ENCODE measurements at places on chromosomes 7 and 10.

- no peak for DNase-seq
Measured at GRCh38 chr7:52233248-52233647, 802.2 kb upstream of the POM121L12 start.

- DNase-seq, result no peak
Measured at GRCh38 chr7:47453093-47454061, 128.5 kb downstream of the TNS3 start.

DNA sequence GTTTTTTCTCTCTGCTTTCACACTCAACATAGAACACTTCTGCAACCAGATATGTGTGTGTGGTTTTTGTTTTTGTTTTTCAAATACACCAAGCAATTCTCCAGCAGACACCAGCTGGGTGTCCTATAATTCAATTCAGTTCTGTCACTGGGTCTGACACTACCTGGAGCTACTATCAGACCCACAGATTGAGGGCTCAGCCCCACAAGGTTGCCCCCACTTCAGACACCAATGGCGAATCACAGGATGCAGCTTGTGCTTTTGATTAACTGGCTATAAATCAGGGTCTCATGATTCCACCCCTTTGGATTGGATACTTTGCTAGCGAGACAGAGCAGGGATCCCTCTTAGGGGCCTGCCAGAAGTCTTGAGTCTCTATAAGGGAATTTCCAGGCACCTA is 462.2 kb upstream of the NRP1 start:
- no peak for DNase-seq

GRCh38 chr7:28130277-28130676 is 50.3 kb downstream of the JAZF1 start:
- no peak for DNase-seq

DNA sequence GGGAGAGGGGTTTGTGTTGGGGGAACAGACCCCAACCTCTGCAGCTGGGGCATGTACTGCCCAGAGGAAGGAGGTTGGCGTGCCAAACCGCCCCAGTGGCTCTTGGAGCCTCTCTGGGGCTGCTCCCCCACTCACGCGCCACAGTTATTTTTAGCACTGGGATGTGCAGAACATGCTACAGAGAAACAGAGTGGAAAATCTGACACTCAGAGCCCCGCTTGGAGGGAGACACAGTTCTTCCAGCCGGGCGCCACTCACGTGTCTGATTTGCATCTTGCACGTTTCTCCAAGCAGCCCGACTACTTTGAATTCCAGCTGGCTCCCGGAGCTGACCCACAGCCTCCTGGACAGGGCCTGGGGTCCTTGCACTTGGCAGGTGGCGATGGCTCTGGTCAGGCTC is 182.0 kb downstream of the RPS24 start:
- DNase-seq, result no peak

DNA sequence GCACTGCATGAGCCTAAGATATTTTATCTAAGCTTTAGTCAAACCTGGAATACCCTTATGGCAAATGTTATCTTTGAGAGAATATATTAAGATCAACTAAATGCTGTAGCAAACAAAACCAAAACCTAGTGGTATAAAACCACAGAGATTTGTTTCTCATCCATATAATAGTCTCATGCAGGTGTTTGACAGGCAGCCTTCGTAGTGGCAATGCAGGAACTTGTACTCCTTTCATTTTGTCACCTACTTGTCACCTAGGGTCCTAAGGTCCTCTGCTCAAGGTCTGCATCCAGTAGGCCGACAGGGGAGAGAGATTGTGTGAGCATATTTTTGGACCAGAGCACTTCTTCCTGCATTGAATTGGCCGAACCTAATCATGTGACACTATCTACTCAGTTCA is 352.6 kb downstream of the GPR37 start:
- no peak for DNase-seq

DNA sequence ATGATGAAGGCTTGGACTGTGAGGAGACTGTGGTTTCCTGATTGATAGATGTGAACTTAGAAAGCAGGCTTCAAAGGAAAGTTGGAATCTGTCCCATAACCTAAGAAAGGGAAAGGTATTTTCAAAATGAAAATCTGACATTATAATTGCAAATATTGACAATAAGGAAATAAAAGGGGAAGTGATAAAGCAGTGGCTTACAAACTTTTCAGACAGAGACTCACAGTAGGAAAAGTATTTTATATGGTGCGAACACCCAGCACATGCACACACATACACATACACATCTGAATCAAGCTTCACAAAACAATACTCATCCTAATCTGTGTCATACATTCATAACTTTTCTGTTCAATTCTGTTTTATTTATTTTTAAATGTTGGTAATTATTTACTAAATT is 4.8 kb downstream of the PON1 start:
- no peak for DNase-seq

DNA sequence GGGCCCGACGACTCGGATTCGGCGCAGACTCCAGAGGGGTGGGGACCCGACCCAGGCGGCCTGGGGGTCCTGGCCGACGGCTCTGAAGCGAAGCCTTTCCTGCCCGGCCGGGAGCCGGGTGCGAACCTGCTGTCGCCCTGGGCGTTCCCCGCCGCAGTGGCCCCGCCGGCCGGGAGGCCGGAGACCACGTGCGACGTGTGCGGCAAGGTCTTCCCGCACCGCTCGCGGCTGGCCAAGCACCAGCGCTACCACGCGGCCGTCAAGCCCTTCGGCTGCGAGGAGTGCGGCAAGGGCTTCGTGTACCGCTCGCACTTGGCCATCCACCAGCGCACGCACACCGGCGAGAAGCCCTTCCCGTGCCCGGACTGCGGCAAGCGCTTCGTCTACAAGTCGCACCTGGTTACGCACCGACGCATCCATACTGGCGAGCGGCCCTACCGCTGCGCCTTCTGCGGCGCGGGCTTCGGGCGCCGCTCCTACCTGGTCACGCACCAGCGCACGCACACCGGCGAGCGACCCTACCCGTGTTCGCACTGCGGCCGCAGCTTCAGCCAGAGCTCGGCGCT is 15.4 kb downstream of the ZNF316 start:
- no peak for DNase-seq

GRCh38 chr10:108039821-108040584 is 875.5 kb upstream of the SORCS1 start:
- DNase-seq, result no peak

DNA sequence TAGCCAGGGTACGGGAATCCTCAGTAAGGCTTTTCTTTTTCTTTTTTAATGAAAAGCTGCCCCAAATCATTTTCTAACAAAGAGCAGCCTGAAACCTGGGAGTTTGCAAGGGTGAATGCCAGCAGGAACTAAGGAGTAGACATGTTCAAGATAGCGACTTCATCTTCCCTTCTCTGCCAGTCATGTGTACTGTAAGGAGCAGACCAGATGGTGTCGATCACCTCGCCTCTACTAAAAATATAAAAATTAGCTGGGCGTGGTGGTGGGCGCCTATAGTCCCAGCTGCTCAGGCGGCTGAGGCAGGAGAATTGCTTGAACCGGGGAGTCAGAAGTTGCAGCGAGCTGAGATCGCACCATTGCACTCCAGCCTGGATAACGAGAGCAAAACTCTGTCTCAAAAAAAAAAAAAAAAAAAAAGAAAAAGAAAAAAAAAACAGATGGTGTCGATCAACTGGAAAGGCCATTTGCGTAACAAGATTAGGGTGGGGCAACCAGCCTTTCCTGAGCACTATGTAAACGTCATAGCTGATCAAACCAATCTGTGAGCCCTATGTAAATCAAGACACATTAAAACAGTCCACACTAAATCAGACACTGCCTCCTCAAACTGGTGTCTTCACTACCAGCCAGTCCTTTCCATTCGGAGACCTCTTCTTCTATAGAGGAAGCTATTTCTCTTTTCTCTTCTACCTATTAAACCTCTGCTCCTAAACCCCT is 33.8 kb downstream of the NOLC1 start:
- DNase-seq, result no peak

DNA sequence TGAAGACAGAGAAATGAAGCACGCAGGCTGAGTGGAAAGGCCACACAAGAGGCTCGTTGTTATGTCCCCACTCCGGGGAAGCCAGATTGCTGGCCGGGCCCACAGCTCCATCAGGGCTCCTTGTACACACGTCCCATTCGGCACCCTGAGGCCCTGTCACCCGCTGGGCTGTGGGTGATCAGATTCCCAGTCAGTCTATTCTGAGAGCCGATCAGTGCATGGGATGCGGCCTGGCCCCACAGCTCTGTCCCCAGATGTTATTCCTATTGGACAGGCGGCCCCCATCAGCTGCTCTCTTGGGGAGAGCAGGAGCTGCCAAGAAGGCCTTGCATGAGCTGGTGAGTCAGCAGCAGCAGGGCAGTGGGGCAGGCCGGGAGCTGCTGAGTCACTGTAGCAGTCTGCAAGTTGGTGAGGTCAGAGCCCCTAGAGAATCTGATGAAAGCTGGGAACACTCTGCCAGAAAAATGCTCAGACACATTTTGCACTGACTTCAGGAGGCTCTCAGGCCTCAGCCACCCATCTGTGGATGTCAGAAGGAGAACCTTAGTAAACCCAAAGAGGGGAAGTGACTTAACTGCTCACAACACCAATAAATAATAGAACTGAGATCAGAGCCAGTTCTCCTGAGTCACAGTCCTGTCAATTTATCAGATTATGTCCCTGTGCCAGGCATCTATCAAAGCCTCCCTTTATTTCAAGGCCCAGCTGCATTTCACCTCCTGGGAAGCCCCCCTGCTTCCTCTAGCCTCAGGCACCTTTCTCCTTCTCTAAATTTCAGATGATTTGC is 9.4 kb upstream of the PSAP start:
- no peak for DNase-seq

- no peak for DNase-seq
Measured at GRCh38 chr7:102942181-102942866, 29.5 kb downstream of the LRRC17 start.

DNA sequence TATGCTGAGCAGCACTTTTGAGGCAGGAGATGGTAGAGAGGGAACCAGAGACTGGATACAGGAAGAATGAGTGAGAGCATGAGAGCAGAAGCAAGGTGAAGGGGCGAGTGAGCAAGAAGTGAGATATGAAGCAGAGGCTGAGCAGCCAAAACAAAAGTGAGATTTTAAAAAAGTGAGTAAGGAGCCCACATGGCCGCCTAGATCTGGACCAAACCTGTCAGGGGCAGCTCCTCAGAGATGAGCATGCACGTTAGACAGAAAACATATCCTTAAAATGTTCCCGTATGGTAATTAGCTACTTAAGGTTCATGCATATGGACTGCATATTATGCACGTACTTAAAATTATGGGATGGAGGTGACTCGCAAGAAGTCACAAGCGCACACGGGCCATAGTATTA is 22.5 kb downstream of the TMEM176A start:
- no peak for DNase-seq

DNA sequence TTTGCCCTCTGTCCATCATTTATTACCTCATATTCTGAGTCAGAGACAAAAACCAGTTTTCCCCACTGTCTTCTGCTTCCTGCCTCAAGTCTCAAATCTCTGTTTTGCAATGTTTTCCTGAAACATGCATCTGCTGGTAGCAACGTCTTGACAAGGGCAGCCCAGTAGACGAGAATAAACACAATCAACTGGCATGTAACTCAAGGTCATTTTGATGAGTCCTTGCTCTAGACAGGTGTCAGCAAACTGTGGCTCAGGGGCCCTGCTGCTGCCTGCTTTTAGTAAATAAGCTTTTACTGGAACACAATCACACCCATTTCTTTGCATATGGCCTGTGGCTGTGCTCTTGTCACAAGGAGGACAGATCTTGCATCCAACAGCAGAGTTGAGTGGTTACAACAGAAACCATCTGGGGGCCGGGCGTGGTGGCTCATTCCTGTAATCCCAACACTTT is 59.8 kb downstream of the ITIH5 start:
- no peak for DNase-seq

DNA sequence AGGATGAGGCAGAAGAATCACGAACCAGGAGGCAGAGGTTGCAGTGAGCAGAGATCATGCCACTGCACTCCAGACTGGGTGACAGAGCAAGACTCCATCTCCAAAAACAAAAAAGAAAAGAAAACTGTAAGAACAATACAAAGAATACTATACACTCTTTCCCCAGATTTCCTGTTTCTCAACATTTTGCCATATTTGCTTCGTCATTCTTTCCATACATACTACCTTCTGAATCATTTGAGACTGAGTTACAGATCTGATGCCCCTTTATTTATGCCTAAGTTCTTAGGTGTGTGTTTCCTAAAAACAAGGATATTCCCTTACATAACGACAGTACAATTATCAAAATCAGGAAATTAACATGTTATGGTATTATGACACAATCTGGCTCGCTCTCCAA is 168.4 kb upstream of the CELF2 start:
- no peak for DNase-seq

DNA sequence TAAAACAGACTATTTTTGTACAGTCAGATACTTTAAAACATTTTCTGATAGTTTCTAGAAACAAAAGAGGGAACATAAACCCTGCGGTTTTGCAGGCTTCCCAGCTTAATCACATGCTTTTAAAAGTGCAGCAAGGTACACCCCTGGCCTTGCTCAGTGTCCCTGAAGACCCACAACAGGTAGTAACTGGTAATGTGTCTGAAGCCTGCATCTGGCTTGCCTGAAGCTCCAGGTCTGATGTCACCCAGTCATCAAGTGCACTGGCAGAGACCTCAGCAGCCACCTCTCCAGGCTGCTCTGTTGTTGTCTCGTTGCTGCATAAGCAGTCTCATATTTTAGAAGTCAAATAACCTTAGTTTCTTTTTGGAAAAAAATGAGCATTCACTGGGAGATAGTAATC is 376.1 kb upstream of the MTPN start:
- DNase-seq, result no peak

- no peak for DNase-seq
Measured at GRCh38 chr10:72242675-72243074, 26.6 kb upstream of the ASCC1 start.

GRCh38 chr7:49885593-49886285 is 112.3 kb downstream of the VWC2 start:
- DNase-seq, result no peak

DNA sequence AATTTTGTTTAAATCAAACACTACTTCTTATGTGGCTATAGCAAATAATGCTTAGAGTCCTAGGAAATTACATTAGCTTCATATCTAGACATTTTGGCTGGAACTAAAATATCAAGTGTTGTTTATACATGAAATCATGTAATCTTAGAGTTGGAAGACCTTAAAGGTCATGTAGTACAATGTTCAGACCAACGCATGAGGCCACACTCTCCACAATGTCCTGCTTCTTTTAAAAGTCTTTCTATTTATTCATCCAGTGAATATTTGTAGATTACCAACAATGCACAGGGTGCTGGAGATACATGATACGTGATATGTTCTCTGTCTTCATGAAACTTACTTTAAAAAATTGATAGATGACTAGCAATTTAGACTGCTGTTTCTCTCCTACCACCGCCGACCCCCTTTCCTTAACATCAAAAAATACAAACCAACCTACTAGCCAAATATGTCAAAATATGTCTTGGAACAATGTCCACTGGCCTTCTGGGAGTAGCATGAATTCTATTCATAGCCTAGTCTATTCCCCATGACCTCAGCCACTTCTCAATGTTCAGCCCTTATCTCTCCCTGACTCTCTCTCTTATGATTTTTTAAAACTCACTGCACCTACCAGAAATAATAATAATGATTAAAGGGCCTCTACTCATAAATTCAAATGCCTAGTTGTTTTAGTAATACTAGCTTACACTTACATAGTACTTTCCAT is 59.5 kb upstream of the CAV2 start:
- no peak for DNase-seq

GRCh38 chr7:132760866-132761265 is 184.6 kb upstream of the PLXNA4 start:
- DNase-seq, result no peak
